Right hindlimb (tissue), 1 donor: ENCODE measurements at places on chromosomes 2 and 18.
A peak's percentile ranks its signal among the peaks of the same experiment; 100 is the strongest.

DNA sequence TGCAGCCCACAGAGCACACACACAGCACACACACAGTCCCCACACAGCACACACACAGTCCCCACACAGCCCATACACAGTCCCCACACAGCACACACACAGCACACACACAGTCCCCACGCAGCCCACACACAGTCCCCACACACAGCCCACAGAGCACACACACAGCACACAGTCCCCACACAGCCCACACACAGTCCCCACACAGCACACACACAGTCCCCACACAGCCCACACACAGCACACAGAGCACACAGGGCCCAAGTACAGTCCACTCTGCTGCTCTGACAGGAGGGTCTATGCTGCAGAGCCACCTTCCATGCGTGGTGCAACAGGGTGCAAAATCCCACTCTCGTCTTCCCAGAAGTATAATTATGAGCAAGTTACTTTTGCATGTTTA, 240.5 kb upstream of the SALL3 start:
- no peak for DNase-seq

- DNase-seq, result peak; percentile 39
Observed at GRCh38 chr2:7792031-7792651, 874.9 kb downstream of the RNF144A start.

- DNase-seq, result no peak
Observed at GRCh38 chr18:73979742-73980141, 167.9 kb downstream of the FBXO15 start.

- no peak for DNase-seq
Observed at GRCh38 chr2:207778298-207778882, 8.7 kb upstream of the FZD5 start.

- no peak for DNase-seq
Observed at GRCh38 chr2:134079373-134079772, 174.5 kb upstream of the MGAT5 start.

GRCh38 chr2:202306034-202306433, 40.5 kb downstream of the NOP58 start:
- no peak for DNase-seq

- DNase-seq, result no peak
Observed at GRCh38 chr18:58400331-58400870, 228.5 kb downstream of the ALPK2 start.

- no peak for DNase-seq
Observed at GRCh38 chr18:23181547-23181946, 46.3 kb downstream of the CABLES1 start.

DNA sequence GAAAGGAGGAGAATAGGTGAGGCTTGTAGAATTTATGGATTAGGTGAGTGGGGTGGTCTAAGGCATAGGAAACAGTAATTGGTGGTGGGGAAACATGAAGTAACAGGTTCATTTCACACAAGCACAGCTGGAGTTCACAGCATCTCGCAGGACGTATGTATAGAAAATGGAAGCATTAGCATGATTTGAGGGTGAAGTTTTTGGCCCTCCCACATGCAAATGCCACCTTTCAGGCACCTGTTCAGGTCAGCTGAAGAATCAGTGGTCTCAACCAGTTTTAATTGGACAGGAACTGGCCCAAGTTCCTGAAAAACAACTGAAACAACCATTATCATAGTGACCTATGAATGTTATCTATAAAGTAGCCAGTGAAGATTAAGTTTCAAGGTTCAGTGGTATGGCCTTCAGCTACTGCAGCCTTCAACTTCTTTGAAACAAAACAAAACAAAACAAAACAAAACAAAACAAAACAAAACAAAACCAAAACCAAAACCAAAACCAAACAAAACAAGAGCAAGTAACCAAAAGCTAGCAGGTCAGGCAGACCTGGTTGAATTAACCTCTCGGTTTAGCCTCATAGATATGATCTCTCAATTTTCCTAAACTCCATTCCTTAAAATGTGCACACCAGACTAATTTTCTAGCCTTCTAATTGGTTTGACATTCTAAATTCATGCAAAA, 102.1 kb upstream of the SPHKAP start:
- no peak for DNase-seq

- DNase-seq, result no peak
Observed at GRCh38 chr2:72630767-72631166, 195.1 kb downstream of the EXOC6B start.

GRCh38 chr2:36456227-36457175, 100.9 kb downstream of the CRIM1 start:
- peak; percentile 69 for DNase-seq

- no peak for DNase-seq
Observed at GRCh38 chr2:82224301-82224940, 1919.9 kb upstream of the LRRTM1 start.

- DNase-seq, result no peak
Observed at GRCh38 chr2:206797376-206797775, 32.0 kb downstream of the FASTKD2 start.

- no peak for DNase-seq
Observed at GRCh38 chr2:190342611-190343010, 778 bp upstream of the INPP1 start.

GRCh38 chr2:68917034-68917718, 35.5 kb downstream of the GKN2 start:
- DNase-seq, result no peak

GRCh38 chr2:237861875-237862527, 2.6 kb downstream of the RAMP1 start:
- DNase-seq, result no peak

- DNase-seq, result no peak
Observed at GRCh38 chr2:142100970-142101369, 29.8 kb downstream of the LRP1B start.

- no peak for DNase-seq
Observed at GRCh38 chr2:121309801-121310200, 24.8 kb upstream of the TFCP2L1 start.

- DNase-seq, result no peak
Observed at GRCh38 chr2:25089605-25090315, 47.9 kb downstream of the EFR3B start.

DNA sequence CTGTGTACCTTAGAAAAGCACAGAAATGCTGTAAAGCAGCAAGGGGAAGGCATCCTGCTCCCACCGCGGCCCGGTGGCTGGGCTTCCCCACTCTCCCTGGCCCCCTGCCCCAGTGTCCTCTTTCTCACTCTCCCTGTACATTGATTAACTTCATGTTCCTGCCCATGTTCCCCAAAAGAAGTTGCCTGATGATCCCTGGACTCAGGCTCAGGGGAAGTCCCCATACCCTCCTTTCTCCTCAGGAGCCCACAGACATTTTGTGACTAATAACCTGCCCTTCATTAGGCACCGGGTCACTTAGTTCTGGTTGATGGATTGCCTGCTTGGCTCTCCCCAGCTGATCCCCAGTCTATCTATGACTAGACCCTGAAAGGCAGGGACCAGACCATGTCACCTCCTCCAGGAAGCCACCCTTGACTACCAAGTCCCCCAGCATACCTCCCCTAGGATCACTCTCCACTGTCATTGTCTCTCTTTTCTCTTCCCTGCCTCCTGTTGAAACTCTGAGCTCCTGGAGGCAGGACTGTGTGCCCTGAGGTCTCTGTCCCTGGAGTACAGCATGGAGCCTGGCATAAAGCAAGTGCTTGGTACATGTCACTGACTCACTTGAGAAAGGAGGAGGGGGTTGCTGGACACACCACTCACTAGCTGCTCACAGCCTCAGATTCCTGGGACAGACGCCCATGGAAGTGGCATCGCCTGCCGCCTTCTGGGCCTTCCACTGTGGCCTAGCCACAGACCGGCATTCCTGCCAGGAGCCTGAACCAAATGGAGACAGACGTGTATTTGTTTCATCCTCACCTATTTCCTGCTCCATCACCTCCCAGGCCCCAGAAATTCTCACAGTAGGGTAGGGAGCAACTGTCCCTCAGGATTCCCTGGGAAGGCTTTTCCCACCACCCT, 13.5 kb downstream of the MALL start:
- DNase-seq, result no peak

DNA sequence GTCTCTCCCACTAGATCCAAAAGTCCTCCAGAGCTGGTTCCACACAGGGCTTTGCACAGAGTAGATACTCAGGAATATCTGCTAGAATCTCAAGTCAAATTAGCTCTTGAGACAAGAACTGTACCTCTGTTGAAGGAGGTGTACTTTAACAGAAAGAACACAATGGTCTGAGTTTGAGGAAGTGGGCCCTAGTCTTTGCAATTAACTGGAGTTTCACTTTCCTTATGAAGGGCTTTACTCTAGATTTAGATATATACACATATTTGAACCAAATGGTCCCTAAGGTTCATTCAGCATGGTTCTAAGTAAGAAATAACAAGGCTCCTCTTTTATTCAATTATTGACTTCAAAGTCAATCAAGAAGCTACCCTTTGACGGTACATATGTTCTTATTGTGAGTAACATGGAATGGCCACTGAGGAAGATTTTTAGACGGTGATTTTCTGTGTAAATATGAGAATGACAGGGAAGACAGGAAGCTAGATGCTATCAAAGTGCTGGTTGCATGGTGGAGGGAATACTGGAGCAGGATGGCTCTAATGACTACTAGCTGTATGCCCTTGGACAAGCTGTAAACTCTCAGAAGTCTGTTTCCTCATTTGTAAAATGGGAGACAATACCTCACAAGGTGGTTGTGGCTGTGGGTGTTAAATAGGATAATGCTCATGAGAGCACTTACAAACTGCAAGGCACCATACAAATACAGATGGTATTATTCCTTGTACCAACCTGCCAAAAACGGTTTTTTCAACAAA, 73.5 kb upstream of the SERTAD2 start:
- no peak for DNase-seq

GRCh38 chr2:8238521-8239230, 443.2 kb upstream of the ID2 start:
- no peak for DNase-seq

- DNase-seq, result no peak
Observed at GRCh38 chr2:150606380-150607060, 119.1 kb upstream of the RND3 start.

DNA sequence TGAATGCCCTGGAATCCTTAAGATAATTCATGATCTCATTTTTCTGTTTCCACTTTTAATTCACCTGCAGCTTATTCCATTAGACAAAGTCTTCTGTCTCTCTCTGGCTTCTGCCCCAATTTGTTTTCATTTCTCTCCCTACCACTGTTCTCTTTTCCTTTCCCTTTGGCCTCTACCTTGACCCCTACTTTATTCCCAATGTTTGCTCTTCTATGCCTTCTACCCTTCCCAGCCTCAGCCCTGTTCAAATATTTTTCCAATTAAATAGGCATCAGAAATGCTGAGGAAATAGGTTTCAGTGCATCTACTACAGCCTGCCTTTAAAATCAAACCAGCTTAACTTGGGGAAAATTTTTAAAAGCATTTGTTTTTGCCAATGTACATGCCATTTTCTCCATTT, 443.7 kb upstream of the CWC22 start:
- DNase-seq, result no peak

DNA sequence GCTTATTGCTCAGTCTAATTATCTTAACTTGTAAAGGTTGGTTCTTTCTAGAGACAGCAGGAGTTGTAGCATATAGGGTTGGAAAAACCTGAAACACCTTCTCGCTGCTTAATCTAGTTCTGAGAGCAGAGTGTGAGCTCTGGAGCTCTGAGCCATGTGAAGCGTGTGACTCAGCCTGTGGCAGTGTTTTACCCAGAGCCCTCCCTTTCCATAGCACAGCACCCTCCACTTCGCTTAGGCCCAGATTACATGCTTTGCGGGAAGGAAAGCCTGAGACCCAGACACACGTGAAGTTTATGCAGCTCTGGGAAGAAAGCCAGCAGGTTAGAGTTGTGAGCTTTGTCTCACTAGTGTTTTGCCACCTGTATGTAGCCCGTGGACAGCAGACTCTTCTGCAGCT, 74.5 kb downstream of the INPP4A start:
- DNase-seq, result no peak

- no peak for DNase-seq
Observed at GRCh38 chr18:28831476-28831875, 654.5 kb upstream of the CDH2 start.

DNA sequence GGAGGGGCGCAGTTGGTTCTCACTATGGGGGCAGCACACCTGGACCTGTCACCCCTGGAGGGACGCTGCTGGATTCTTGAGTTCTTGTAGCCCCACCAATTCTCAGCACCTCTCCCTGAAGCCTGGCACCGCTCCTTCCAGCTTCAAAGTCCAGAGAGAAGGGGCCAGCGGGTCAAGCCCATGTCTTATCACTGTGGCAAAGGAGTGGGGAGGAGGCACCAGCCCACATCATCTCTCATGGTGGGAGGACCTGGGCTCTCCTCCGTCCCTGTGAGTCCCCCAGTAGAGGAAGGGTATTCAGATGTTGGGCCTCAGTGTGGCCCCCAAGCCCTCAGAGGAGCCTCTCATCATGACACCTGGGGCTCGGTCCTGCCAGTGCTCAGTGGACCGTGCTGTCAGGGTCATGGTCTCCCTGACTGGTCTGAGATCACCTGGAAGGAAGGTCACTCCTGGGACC, 67.4 kb downstream of the HS1BP3 start:
- DNase-seq, result no peak

- no peak for DNase-seq
Observed at GRCh38 chr2:214547931-214548330, 137.1 kb downstream of the VWC2L start.

GRCh38 chr2:88057437-88057844, 1.9 kb upstream of the KRCC1 start:
- DNase-seq, result no peak

DNA sequence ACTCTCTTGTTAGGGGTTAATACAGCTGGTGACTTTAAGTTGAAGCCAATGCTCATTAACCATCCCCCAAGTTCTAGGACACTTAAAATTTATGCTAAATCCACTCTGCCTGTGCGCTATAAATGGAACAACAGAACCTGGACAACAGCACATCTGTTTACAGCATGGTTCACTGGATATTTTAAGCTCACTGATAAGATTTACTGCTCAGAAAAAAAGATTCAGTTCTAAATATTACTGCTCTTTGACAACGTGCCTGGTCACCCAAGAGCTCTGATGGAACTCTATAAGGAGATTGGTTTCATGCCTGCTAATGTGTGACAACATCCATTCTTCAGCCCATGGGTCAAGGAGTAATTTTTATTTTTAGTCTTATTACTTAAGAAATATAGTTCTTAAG, 27.5 kb downstream of the RNF103 start:
- DNase-seq, result no peak

- no peak for DNase-seq
Observed at GRCh38 chr2:133787207-133787606, 218.9 kb upstream of the NCKAP5 start.

DNA sequence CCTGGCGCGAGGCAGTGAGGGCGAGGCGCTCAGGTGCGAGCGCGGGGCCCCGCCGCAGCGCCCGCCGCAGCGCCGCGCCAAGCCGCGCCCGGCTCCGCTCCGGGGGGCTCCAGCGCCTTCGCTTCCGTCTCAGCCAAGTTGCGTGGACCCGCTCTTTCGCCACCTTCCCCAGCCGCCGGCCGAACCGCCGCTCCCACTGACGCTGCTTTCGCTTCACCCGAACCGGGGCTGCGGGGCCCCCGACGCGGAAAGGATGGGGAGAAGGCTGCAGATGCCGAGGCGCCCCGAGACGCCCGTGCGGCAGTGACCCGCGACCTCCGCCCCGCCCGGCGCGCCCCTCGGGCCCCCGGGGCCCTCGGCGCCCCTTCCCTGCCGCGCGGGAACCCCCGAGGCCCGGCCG, 328 bp upstream of the INHBB start:
- no peak for DNase-seq
